ENCODE measurements at places on chromosomes 6 and 20.

- DNase-seq: no peak
Observed at GRCh38 chr20:53581444-53582250, 12.0 kb downstream of the ZNF217 start.

GRCh38 chr20:3710011-3710466, 2.4 kb downstream of the SIGLEC1 start:
- no peak for DNase-seq

- DNase-seq: no peak
Observed at GRCh38 chr20:10408108-10408813, 25.8 kb downstream of the MKKS start.

DNA sequence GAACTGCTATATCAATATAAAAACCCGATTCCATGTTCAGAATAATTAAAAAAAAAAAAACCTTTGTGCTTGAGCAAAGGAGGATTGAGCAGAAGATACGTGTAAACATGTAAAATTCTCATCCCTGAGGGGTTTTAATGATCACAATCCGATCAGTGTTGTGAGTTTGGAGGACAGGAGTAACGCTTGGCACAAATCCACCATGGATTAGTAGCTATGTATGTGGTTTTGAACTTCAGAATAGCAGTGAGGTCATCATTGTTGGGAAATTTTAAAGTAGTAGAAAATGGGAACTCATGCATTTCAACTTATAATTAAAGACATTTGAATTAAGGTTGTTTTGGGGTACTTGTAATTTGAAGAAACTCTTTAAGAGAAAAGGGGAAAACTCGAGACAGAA, 203.2 kb downstream of the RPS12 start:
- no peak for DNase-seq

DNA sequence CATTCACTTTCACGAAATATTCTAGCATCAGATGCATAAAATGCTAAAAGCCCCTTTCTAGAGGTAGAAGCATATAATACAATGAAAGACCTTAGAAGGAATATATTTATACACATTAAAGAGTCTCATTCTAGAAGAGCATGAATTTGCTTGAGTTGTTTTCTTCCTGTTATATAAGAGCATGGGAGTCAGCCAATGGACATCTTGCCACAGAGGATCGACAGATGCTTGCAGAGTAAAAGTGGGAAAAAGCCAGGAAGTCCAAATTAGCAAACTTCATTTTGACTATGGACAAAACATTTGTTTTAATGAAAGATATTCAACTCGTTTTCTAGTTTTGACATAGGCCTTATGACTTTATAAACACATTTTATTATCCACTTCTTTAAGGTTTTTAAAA, 44.2 kb upstream of the RIPPLY2 start:
- DNase-seq: no peak

- DNase-seq: no peak
Observed at GRCh38 chr6:17536586-17536985, 63.5 kb upstream of the FAM8A1 start.

GRCh38 chr6:5072440-5072839, 12.7 kb upstream of the PPP1R3G start:
- DNase-seq: no peak

- DNase-seq: no peak
Observed at GRCh38 chr6:17097982-17098381, 3.9 kb upstream of the STMND1 start.

DNA sequence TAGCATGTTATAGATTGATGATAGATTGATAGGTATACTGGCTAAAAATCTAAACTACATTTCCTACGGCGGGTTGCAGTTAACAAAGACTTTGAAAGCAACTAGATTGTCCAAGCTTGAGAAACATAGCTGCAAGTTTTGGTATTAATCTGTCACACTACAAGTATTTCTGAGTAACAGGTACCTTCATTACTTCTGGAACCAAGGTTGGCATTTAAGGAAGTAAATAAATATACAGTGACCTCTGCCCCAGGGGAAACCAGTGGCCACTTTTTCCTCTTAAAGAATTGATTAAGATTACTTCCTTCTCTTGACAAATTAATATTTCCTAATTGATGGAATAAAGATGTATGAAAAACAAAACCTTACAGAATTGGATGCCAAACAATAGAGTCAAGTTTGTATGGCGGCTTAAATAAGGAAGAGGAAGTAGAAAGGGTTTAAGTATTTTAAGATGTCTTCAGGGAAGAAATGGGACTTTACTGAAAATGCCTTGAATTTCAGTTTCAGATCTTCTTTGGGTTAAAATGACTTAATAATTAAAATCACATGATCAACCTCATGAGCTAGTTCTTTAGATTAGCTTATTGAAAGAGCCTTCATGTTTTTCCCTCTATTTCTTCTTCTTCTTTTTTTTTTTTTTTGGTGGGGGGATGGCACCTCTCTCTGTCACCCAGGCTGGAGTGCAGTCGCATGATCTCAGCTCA, 132.8 kb downstream of the DOK5 start:
- DNase-seq: no peak

DNA sequence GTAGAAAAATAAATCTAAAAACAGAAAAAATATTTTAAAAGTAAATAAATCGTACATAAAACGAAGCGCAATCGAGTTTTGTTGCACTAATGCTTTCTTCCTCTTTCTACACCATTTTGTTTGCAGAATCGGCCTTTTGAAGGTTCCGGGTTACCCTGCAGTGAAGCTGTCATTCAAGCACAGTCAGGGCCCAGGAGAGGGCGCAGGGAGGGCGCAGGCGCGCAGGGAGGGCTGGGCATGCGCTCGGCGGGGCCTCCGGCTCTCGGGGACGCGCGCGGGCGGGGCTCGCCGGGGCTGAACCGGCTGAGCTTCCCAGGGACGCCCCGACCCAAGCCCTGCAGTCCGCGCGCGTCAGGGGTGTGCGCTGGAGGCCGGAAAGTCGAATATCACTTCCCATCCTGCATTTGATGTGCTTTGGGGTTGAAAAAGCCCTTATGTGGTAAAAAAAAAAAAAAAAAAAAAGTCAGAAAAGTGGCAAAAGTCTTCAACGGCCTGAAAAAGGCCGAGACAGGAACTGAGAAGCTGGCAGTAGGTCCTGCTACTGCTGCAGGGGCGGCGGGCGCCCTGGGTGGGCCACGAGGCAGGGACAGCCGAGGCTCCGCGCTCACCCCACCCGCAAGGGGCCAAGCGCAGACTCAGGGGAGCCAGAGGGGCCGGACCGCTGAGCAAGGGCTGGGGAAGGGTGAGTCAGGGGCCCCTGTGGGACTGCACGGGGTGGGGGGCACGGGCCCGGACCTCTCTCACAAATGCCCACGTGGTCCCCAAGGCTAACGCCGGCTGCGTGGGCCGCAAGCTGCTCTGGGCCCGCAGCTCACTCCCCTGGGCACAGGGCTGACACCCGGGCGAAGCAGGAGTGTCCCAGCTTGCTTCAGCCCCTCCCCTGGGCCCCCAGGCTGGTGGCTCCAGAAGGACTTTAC, 40.5 kb downstream of the THBS2 start:
- peak; percentile 69 for DNase-seq
